Right ventricle myocardium superior (tissue), 1 donor: ENCODE measurements at places on chromosomes 12 and 14. TPM values are rescaled to one million over a fixed set of nuclear protein-coding genes. Genes with fewer than 3 reads are reported as not detected.

The GAS2L3 gene
- total RNA-seq: 2.4 TPM

The SERPINA12 gene
- not detected for total RNA-seq

The ADAMTS20 gene
- not detected for total RNA-seq

The NGB gene
- not detected for total RNA-seq
